Activated T-cell treated with anti-CD3 and anti-CD28 coated beads for 24 hours (primary cell): ENCODE measurements at places on chromosomes 3 and 15.
A peak's percentile ranks its signal among the peaks of the same experiment; 100 is the strongest.

DNA sequence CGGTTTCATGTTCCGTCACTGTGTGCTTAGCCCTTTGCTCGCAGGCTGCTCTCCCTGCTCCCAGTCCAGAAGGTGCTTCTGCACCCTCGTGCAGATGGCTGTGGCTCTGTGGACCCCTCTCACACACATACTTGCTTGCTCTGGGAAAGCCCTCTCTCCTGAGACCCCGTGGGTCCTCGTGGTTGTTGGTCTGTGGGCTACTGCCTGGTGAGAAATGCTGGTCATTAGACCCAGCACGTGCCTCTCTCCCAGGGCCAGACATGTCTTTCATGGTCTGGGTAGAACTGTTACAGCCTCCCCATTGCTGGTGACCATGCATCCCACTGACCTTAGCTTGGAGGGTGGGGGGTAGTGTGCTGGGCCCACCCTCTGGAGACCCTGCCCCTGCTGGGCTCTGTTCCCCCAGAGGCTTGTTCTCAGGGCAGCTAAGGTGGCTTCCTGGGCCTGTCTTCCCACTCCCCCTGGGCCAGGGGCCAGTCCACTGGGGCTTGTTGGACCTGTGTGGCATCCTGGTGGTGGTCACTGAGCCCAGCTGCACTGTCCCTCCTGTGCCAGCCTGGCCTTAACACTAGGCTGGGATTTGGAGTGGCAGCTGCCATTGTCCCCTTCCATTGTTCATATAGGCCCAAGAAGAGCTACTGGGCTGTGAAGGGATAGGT is 10.6 kb downstream of the C15orf39 start:
- DNase-seq = no peak

DNA sequence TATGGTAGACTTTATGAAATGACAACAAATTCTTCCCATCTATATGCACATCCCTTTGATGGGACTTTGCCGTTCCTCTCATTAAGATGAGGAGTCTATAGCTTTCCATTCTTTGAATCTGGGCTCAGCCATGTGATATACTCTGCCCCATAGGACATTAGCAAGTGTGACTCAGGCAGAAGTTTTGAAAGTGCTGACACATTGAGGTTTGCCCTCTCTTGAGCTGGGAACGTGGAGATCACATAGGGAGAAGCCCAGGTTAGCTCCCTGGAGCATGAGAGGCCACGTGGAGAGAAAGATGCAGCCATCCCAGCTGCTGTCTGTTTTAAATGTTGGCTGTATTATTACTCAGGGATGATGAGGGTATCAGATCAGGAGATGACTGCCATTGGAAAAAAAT is 67.7 kb upstream of the OXTR start:
- DNase-seq = no peak

DNA sequence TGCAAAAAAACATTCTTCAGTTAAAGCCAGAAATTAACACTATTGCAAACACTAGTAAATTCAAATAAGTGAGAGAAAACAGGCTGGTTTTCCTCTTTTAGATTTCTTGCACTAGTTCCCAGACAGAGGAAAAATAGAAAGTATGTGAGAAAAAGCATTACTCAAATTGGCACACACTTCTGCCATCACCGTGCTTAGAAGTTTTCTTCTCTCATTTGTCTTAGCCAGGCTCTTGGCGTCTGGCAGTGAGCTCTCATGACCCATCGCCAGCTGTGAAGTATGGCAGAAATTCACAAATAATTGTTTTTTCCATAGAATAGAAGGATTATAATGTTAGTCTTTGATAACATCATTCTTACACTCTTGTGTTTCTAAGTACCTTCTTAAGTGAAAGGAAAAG is 515.9 kb downstream of the GBE1 start:
- DNase-seq = no peak

DNA sequence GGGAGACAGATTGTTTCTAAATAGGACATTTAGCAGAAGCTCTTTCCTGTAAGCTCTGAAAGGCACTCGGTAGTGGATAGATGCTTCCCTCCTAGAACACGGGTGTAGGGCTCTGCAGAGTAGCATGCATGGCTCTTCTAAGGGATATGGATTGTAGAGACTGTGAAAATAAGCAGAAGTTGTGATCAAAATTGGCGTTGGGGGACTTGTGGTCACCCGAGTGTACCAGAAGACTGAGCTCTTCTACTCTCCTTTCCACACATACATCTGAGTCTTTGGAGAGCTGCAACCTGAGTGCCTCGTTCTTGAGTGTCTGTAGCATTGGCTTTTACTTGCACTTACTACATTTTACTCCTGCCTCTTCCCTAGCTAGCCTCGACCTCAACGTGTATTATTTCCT is 197.7 kb downstream of the LPP start:
- no peak for DNase-seq

GRCh38 chr3:79845546-79845945 is 77.7 kb upstream of the ROBO1 start:
- no peak for DNase-seq

DNA sequence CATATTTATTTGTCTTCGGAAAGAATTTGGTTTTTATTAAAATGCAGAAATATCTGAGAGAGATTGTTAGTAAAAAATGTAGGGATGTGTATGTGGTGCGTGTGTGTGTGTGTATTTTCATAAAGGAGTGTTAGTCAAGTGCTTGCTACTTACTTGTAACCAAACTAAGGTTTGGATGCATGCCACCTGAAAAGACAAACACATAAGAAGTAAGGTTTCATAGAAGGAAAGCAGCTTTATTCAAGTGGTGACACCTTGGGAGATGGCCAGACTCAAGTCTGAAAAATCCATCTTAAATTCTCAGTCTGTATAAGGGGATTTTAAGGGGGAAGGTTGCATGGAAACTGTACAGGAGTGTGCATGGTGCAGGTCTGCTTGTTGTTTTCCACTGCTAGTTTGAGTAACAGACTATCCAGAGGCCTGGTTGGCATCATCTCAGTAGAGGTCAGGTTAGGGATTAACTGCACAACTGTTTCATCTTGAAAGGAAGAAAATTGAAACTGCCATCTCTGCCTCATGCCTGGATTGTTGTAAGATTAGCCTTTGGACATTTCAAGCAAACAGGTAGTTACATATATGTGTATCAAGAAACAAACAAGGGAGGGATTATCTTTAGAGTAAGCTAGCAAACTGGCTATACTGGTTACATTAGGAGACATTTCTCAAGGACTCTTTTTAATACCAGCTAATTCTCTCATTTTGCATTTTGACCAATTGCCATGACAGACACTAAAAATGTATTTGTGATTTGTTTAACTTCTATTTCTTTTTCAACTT is 196.7 kb downstream of the EPHA6 start:
- no peak for DNase-seq

DNA sequence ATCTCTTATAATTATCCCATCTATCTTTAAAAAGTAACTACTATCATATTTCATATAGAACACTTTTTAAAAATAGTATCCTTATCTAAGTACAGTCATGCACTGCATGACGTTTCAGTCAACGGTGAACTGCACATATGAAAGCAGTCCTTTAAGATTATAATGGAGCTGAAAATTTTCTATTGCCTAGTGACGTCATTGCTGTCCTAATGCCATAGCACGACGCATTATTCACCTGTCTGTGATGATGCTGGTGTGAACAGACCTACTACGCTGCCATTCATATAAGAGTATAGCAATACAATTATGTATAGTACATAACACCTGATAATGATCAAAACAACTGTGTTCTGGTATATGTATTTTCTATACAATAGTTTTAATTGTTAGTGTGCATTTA is 225.0 kb downstream of the SOX2 start:
- no peak for DNase-seq

- peak; percentile 36 for DNase-seq
Observed at GRCh38 chr3:192850451-192850981, 67.1 kb downstream of the MB21D2 start.

- DNase-seq = no peak
Observed at GRCh38 chr3:48747706-48748105, 30.7 kb upstream of the IP6K2 start.

DNA sequence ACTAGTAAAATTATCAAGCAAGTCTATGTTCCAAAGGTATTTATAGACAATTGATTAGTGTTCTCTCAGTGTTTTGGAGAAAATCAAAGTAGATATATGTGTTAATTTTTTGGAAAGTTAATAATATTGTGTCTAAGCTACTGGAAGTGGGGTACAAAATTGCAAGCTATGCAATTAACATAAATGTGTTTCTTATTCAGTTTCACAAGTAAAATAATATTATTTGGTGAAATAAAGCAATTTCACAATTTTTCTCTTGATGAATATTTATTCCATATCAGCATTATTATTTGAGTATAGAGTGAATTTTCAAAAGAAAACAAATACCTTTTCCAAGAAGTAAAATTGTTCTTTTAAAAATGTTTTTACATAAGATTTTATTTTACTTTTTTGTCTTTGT is 1047.7 kb downstream of the TBL1XR1 start:
- DNase-seq = no peak

DNA sequence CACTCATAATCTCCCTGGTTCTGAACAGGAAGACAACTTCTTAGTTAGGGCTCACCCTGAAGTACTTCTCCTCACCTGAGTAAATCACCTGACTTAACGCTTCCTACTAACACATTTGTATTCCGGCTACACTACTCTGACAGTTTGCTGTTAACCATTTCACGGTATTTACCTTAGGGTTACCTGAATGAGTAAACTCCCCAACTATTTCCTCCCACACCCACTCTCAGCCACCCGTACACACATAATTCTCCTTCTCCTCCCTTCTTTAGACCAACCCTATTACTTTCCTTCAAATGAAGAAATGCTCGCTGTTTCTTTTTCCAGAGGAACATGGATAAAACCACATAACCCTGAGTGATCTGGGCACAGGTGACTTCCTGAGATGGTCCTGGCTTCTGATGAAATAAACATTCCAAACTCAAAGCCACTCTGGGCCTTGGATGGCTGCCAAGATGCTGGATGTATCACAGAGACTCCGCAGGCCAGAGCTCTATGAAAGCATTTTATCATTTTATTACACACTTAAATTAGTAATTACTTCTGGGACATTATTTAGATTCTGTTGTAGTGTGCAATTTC is 183.6 kb upstream of the ATP11B start:
- no peak for DNase-seq

- DNase-seq = no peak
Observed at GRCh38 chr3:97942801-97943546, 29.3 kb downstream of the RIOX2 start.

GRCh38 chr3:191476066-191476772 is 15.3 kb downstream of the PYDC2 start:
- DNase-seq = no peak

GRCh38 chr3:195020921-195021320 is 250.0 kb downstream of the XXYLT1 start:
- no peak for DNase-seq

DNA sequence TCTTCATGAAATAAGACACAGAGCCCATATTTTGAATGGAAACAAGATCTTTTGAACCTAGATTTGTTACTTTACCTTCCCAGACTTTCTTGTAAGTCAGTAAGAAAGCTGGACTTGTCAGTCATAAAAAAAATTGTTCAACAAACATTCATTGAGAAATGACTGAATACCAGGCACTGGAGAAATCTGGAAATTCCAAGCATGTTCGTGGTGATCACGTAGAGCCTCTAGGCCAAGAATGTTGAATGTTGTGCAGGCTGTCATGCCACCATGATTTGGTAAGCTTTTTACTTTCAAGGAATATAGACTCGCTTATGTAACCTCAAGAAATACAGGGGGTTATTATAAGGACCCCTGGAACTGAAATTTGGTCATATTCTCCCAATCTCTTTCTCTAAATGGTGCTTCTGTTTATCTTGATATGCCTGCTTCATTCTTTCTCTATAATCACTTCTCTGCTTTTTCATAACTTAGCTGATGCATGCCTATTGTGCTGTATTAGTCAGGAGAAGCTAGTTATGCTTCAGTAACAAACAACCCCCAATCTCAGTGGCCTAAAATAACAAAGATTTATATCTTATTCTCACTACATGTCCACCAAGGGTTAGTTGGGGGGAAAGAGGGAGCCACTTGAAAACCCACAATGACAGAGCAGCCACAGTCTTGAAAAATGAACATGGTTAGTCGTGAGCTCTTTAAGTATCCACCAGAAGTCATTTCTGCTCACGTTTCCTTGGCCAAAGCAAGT is 3.4 kb upstream of the TPM1 start:
- no peak for DNase-seq

GRCh38 chr15:96882121-96882772 is 551.7 kb downstream of the NR2F2 start:
- no peak for DNase-seq

- no peak for DNase-seq
Observed at GRCh38 chr3:2958551-2958950, 151.6 kb downstream of the IL5RA start.

DNA sequence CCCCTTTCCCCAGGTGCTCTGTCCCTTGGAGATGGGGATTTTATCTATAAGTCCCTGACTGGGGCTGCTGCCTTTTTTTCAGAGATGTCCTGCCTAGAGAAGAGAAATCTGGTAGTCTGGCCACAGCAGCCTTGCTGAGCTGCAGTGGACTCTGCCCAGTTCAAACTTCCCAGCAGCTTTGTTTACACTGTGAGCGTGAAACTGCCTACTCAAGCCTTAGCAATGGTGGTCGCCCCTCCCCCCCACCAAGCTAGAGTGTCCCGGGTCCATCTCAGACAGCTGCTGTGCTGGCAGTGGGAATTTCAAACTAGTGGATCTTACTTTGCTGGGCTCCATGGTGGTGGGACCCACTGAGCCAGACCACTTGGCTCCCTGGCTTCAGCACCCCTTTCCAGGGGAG is 38.9 kb downstream of the TMEM266 start:
- DNase-seq = no peak

DNA sequence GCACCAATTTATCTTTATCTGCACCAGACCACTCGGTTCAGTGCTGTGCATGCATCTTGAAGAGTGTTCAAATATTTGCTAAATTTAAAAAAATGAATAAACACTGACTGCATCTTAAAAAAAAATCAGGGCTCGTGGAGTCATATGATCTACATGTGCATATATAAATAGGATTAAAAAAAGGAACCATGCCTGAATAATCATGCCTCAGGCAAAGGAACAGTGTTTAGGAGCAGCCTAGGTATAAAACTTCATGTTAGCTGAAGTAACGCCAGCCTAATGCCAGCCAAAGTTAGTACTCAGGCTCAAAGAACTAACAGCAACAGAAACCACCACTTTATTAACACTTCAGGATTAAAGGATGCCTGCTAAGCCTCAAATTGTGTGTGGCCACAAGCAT is 9.5 kb downstream of the ABCC5 start:
- no peak for DNase-seq
